ENCODE measurements at places on chromosomes 6 and 20.
A peak's percentile ranks its signal among the peaks of the same experiment; 100 is the strongest.

GRCh38 chr20:43958626-43959025 is 44.0 kb downstream of the TOX2 start:
- no peak for DNase-seq

DNA sequence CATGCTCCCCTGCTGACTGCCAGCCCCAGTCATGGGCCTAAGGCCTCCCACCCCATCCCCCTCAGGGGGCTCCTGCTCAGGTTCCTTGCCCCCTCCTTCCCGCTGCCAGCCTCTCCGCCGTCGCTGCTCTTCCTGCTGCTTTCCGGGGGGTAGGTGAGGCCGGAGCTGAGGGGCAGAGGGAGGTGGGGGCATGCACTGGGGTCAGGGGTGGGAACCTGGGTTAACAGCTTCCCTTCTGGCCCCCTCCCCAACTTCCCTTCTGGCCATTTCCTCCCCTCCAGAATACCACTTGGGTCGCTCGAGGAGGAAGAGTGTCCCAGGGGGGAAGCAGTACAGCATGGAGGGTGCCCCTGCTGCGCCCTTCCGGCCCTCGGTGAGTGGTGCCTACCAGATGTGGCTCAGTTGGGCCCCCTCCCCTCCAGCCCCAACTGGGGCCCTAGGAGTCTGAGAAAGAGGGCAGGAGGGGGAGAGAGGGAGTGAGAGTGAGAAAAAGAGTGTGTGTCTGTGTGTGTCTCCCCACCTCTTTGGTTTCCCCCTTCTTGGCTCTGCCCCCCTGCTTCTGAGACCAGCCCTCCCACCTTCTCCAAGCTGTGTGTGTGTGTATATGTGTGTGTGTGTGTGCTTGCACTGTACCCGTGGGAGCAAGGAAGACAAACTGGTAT is 12.1 kb downstream of the SYNGAP1 start:
- no peak for DNase-seq

DNA sequence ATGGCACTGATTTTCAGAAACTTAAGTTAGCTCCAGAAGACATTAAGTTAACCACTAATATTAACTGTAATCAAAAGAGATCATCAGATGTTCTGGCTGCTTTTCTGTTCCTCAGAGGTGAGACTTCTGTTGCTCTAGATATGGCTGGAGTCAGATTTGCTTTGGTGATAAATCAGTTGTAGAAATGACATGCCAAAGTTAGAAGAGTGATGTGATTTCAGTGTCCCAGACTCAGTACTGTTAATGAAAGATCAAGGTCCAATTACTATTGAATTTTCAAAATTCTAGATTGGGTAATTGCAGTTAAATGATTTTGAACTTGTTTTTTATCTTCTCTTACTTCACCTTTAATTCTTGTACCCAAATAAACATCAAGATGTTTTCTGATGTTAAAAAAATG is 402.4 kb upstream of the SYNCRIP start:
- no peak for DNase-seq

- no peak for DNase-seq
Measured at GRCh38 chr6:109348226-109348625, 34.0 kb downstream of the CD164 start.

DNA sequence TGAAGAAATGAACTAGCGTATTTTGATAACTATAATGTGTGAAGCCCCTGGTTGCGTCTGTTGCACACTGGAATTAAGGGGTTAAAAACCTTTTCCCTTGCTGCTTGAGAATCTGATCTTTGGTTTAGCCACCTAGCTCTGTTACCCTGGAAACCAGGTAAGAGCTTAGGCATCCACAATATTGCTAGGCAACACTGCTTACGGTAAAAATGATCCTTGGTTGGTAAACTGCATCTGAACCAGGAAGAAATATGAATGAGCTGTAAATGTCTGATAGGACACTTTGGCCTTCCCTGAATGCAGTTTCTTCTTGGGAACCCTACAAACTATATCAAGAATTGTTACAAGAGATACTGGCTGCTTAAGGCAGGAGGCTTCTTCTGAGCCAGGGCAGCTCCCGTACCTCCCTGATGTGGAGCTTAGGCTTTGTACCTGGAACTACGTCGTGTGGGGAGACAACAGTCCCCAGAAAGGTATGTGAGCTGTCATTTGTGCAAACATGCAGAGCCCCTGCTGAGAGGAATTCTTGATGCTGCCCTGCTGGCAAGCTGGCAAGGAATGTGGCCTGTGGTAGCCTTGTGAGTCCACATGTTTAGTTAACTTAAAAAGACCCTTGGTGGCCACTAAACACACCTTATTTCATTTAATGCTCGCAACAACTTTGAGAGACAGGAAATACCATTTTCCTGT is 18.4 kb downstream of the UBE3D start:
- DNase-seq = no peak

GRCh38 chr20:25090492-25091429 is 8.8 kb upstream of the VSX1 start:
- DNase-seq = no peak

DNA sequence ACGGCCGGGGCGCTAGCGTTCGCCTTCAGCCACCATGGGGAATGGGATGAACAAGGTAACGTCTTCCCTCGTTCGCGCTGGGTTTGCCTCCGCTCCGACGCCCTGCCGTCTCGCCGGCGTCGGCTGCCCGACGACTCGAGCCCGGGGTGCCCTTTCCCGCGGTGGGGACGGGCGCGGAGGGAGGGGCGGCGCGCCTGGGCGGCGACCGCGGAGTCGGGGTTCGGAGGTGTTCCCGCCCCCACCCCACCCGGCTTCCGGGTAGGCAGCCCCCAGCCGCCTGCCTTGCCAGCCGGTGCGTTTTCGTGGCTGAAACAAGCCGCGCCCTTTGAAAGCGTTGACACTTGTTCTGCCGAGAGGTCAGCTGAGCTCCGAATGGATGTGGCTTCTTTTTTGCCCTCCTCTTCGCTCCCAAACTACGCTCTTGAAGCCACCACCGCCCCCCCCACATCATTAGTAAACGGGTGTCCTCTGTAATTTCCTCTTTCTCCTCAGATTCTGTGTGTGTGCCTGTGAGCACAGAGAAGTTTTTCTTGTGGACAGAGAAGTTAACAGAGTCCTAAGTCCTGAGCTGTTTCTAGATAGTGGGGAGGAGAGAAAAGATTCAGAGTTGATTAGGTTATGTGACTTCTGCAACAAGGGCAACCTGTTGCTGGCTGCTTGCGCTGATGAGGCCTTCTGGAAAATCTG is 362 bp downstream of the DUSP22 start:
- no peak for DNase-seq

DNA sequence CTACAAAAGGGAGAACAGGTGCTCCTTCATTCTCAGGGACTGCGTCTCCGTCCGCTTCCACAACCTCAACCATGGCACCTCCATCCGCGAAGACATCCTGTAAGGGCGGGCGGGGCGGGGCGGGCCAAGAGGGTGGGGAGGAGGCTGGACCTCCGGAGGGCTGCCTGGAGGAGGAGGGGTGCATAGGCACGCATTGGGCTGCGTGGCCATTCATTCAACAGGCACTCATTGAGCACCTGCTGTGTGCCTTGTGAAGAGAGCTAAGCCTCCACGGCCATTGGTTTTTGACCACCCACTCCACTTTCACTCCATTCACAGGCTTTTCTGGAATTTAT is 435 bp downstream of the ZSWIM3 start:
- peak; percentile 85 for DNase-seq

DNA sequence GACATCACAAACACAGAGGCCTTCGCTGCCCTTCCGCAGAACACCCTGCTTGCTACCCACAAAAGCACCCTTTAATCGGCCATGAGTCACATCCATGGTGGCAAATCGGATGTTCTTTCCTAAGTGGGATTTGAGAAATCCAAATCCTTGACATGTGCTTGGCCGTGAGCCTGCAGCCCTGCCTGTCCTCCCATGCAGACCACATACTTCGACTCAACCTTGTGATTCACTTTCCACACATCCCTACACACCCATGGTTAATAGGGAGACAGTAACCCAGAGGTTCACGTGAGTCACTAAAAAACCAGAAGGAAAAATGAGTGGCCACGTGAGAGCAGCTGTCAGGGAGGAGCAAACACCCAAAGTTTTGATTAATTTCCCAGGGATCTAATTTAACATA is 19.4 kb downstream of the RAMACL start:
- no peak for DNase-seq

- DNase-seq = no peak
Measured at GRCh38 chr20:5141615-5142014, 14.8 kb downstream of the CDS2 start.

DNA sequence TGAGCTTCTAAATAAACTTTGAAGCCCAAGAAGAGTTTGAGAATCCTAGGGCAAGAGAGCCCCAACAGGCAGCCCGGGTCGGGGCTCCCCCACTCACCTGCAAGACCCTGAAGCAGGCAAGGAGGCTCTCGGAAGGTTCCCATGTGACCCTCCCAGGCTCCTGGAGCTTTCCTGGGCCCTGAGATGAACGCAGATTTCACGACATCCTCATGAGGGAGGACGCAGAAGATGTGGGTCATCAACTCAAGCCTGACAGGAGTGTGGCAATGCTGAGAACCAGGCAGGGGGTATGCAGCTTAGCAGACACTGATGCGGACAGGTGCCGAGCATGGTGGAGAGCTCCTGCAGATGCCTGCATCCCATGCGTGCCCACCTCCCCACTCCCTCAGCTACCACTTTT is 184.5 kb upstream of the SLC24A3 start:
- no peak for DNase-seq

GRCh38 chr20:31523361-31524283 is 9.4 kb downstream of the HM13 start:
- DNase-seq = no peak

GRCh38 chr6:158011980-158012566 is 30.4 kb downstream of the SYNJ2 start:
- DNase-seq = no peak

DNA sequence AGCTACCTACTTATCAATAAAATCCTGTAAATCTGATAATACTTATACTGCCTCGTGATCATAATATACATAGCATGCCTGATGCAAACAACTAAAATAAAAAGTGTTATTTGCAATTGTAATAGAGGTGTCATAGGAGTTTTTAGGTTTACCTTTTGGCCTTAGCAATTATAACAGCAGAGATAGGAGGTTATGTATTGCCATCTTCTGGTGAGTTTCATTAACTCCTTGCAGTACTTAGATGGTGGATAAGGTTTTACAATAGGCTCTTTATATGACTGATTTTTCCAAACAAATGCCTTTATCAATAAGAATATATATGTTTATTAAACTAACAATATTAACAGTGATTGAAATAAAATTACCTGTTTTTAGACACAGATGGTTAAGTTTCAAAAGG is 27.8 kb upstream of the MYCT1 start:
- DNase-seq = peak; percentile 43

GRCh38 chr6:4776493-4777393 is 539 bp downstream of the CDYL start:
- peak; percentile 80 for DNase-seq

- DNase-seq = no peak
Measured at GRCh38 chr6:22717915-22718314, 148.5 kb downstream of the HDGFL1 start.

DNA sequence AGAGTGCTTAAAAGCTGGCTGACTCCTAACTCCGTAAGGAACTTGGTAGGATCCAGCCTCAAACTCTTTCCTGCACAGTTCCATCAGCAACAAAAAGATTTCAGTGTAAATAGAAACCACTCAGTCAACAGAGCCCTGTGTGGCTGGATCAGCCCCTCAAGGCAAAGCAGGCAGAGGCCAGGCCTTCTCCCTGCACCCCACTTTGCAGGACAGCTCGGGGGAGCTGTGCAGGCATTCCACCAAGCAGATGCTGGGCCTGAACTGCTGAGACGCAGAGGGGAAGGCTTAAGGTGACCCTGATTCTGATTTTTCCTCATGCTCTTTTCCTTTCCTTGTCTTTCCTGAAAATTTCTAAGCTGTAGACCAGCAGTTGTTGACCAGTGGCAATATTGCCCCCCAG is 91.5 kb downstream of the NFATC2 start:
- DNase-seq = no peak

- no peak for DNase-seq
Measured at GRCh38 chr6:160734627-160735026, 32.6 kb downstream of the PLG start.

GRCh38 chr20:36827541-36828279 is 48.2 kb upstream of the TLDC2 start:
- DNase-seq = no peak
